ENCODE measurements at places on chromosomes 6 and 20.

DNA sequence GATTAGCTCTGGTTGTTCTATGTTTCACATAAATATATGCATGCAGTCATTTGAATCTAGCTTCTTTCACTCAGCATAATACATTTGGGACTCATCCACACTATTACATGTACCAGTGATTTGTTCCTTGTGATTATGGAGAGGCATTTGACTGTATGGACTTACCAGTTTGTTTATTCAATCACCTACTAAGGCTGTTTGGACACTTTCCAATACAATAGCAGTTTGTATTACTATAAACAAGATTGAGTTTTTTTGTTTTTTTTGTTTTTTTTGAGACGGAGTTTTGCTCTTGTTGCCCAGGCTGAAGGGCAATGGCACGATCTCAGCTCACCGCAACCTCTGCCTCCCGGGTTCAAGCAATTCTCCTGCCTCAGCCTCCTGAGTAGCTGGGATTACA, 109.8 kb upstream of the DST start:
- no peak for DNase-seq

- no peak for DNase-seq
Measured at GRCh38 chr6:131696956-131697355, 4.2 kb downstream of the OR2A4 start.

- no peak for DNase-seq
Measured at GRCh38 chr6:133707456-133707855, 181.5 kb upstream of the TCF21 start.

DNA sequence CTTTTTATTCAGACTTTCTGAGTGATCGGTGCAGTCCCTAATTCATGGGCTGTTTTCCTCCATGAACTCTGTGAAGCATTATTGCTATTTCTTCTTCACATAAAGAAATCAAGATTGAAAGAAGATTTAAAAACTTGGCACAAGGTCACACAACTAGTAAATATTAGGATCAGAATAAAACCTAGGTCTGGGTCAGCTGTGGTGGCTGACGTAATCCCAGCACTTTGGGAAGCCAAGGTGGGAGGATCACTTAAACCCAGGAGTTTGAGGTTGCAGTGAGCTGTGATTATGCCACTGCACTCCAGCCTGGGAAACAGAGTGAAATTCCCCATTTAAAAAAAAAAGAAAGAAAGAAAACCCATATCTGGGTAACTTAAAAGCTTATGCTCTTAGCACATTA, 1.4 kb downstream of the ZSCAN9 start:
- no peak for DNase-seq

DNA sequence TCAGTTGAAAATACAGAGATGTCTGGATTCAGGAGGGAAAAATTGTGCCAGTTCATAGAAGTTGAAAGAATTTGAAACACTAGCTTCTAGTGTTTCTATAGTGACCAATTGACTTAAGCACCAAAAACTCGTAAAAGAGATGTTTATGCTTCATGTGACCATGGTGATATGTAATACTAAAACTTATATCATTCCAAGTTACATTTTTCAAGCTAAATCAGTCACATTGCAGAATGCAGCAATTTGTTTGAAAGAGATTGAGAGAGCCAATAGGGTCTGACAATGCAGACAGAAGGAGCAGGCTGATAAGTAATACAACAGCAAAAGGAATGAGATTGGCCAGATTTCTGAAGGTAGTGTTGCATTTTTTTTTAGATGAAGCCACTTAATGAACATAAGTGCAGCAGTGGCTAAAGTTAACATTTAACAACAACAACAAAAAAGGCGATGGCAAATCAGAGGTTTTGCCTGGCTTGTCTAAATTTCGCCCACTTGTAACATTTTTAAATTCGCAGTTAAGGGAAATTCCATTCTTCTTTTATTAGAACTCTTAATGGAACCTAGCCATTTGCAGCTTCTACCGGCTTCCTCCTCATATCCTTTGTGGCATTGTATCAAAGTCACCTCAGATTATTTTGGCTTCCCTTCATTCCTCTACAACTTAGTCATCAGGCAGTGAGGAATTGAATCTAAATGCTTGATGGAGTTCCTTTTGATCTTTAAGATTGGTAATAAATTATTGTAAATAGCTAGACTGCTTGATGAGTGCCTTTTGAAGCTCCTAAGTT, 484.0 kb upstream of the SOX4 start:
- DNase-seq = no peak

DNA sequence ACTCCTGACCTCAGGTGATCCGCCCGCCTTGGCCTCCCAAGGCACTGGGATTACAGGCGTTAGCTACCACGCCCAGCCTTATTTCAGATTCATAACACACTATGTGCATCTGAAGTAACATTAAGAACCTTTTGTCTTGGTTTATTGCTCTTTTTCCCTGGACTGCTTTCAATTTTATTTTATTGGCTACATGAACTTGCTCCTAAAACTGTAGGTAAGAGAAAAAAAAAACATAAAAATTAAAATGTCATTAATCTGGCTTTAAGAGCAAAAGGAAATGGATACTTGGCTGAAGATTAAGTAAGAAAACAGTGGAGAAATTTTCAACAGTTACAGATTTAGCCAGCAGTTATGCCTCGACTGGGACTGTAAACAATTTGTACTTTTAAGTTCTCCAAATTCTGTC, 62.5 kb downstream of the GJA1 start:
- no peak for DNase-seq

DNA sequence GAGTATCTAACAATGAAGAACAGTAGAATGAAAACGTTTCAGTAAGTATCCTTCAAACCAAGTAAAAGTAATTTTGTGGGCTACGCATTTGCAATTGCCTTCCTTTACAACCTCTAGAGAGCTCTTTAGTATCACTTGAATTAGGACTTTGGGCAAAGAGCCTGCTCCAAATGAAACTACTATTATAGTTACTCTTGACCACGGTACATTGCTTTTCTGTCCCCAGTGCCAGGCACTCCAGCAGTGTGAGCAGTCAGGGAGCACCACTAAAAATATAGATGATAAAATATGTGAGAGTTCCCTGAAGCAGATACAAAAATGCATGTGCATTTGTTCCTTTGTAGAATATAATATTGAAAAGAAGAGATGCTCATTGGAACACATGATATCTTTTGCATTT, 450.1 kb upstream of the MANEA start:
- DNase-seq = no peak

GRCh38 chr20:297925-298775, 780 bp downstream of the ZCCHC3 start:
- no peak for DNase-seq

- no peak for DNase-seq
Measured at GRCh38 chr6:37785663-37786270, 33.8 kb upstream of the ZFAND3 start.

- peak; percentile 95 for DNase-seq
Measured at GRCh38 chr20:34872622-34873224, at the start of gene GGT7. Gene GGT7, minus strand, starts transcription at chr20:34872856. Its CDS starts 41 bp downstream, at chr20:34872815.

DNA sequence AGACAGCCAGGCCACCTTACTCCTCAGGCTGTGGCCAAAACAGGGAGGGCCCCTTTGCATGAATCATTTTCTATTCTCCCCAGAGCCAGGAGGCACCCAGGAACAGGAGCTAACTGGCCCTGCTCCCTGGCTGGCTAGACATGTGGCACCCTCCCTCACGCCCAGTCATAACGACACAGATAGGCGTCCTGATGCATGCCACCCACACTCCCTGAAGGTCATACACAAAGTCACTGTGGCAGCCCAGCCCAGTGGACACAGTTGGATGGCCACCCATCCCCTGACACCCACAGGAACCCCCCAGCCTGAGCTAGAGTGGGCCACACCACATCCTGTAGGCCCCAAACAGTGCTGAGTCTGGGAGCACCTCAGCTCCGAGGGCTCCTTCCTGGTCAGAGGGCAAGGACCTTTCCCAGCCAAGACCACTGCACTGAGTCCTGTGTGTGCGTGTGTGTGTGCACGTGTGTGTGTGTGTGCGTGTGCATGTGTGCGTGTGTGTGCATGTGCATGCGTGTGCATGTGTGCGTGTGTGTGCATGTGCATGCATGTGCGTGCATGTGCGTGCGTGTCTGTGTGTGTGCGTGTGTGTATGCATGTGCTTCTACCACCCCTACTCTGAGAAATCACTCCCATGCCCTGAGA, 21.6 kb downstream of the TFEB start:
- DNase-seq = no peak

GRCh38 chr6:128822271-128822670, 60.7 kb upstream of the LAMA2 start:
- no peak for DNase-seq

- DNase-seq = no peak
Measured at GRCh38 chr6:50128420-50129005, 78.8 kb upstream of the DEFB112 start.

- DNase-seq = no peak
Measured at GRCh38 chr20:9348747-9349146, 165.6 kb upstream of the LAMP5 start.

All from RWPE2 (cell line).